ENCODE measurements at places on chromosomes 6 and 20.

- no peak for DNase-seq
Observed at GRCh38 chr6:13243033-13243432, 85.3 kb downstream of the TBC1D7 start.

GRCh38 chr6:144006736-144007477, 1.2 kb downstream of the PLAGL1 start:
- no peak for DNase-seq

DNA sequence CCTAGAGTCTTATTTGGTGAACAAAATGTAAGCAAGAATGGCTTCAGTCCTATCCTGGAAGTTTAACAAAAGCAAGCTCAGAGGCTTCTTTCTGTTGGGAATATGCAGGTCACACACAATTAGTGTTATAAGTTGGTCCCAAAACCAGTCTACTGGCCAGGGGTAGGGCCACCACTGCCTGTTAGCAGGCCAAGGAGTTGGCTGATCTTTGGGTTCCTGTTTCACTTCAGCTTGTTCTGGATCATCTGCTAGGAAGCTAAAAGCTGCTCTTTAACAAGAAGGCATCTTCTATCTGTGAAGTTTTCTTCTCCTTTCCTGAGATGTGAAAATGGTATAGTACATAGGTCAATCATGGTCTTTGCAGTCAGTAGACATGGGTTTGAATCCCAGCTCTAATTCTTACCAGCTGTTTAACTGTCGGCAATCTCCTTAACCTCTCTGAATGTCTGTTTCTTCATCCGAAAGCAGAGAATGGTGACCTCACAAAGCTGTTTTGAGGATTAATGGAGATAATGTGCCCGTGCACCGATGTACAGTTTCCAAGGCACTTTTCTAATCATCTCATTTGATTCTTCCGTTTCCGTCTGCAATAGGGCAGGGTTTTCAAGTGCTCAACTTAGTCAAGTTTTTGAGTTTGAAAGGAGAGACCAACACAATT, 271.2 kb upstream of the TAB2 start:
- DNase-seq: no peak

DNA sequence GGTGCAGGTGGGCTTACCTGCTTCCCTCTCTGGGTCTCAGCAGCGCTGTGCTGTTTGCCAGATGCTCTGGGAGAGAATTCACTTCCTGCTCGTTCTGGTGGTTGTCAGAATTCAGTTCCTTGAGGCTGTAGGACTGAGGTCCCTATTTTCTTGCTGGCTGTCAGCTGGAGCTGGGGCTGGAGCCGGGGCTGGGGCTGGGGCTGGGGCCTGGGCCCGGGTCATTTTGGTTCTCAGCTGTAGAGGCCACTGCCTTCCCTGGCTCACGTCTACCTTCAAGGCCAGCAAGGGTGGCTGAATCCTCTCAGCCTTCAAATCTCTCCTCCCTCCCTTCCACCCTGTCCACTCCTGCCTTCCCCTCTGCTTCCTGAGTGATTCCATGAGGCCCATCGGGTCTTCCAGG, 16.8 kb upstream of the PHACTR3 start:
- DNase-seq: no peak

GRCh38 chr6:104118274-104118673, 741.4 kb downstream of the HACE1 start:
- DNase-seq: no peak

DNA sequence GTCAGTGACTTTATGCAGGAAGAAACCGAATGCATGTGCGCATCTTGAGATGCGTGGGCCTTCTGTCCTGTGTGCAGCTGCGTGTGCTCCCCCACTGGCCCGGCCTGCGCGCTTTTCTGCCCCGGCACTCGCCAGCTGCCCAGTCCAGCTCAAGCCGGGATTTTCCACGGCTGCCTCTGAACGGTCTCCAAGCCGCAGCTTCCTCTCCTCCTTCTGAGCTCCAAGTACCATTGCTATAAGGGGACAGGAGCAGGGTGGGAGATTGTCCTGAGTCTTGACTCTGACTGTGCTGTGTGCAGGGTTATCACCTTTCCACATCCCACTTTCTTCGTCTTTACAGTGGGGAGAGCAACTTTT, 302.8 kb downstream of the THBS2 start:
- DNase-seq: no peak

- no peak for DNase-seq
Observed at GRCh38 chr20:9235518-9235917, 166.6 kb downstream of the PLCB4 start.

GRCh38 chr6:124879110-124879991, 82.9 kb upstream of the RNF217 start:
- DNase-seq: no peak

GRCh38 chr6:69622924-69623323, 173.9 kb downstream of the LMBRD1 start:
- no peak for DNase-seq

DNA sequence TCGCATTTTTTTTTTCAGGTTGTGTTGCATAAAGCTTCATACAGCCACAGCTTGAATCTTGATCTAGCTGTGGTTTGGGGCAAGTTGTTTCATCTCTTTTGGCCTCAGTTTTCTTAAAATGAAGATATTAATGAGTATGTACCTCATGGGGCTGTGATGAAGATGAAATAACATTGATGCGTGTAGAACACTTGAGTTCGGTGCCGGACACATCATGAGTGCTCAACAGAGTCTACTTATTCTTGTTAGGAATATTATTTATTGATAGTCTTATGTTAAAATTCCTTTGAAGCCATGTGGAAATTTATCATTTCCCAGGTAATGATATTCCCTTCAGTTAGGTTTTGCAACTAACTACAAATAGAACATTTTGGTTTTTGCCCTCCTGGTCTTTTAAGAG, 3.4 kb downstream of the PAQR8 start:
- DNase-seq: no peak

GRCh38 chr6:139335447-139336210, 38.8 kb downstream of the CITED2 start:
- DNase-seq: no peak

DNA sequence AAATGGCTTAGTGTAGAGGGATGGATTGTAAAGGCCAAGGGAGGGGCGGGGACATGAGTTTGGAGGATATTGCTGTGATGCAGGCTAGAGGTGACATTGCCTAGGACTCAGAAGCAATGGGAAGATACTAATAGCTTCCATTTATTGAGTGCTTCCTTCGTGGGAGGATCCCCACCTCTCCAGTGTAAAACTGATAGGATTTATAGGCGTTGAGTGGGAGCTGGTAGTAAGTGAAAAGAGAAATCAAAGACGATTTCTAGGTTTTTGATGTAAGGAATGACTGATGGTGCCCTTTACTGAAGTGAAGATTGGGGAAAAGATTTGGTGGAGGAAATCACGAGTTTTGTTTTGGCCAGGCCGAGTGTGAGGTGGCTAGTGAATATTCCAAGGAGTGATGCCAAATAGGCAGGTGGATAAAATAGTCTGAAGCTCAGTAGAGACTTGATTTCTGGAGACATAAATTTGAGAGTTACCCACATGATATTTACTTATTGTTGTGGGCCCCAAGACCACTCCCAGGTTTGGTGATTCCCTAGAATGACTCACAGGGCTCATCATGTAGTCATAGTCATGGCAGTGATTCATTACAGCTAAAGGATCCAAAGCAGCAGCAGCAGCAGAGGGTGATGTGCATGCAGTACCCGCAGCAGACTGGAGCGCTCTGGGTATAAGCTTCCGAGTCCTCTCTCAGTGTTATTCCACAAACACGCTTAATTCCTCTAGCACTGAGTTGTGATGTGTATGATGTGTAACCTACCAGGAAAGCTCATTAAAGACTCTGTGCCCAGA, 10.2 kb downstream of the RPRD1B start:
- DNase-seq: no peak

DNA sequence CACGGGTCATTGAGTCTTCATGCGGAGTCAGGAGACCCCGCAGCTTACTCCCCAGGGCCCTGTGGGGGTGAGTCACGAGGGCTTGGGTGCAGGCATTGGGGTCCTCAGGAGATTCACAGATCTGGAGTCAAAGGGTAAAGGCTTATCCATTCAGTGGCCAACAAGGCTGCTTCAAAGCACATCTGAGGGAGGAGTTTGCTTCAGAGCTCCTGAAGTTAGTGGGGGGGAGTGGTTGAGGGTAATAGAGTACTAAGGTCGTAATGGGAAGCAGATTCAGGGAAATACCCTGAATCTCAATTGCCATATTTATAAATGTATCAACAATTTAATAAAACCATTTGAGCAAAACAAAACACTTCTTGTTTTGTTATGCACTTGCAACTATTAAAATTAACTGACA, 37.3 kb downstream of the SH3BGRL2 start:
- DNase-seq: no peak

DNA sequence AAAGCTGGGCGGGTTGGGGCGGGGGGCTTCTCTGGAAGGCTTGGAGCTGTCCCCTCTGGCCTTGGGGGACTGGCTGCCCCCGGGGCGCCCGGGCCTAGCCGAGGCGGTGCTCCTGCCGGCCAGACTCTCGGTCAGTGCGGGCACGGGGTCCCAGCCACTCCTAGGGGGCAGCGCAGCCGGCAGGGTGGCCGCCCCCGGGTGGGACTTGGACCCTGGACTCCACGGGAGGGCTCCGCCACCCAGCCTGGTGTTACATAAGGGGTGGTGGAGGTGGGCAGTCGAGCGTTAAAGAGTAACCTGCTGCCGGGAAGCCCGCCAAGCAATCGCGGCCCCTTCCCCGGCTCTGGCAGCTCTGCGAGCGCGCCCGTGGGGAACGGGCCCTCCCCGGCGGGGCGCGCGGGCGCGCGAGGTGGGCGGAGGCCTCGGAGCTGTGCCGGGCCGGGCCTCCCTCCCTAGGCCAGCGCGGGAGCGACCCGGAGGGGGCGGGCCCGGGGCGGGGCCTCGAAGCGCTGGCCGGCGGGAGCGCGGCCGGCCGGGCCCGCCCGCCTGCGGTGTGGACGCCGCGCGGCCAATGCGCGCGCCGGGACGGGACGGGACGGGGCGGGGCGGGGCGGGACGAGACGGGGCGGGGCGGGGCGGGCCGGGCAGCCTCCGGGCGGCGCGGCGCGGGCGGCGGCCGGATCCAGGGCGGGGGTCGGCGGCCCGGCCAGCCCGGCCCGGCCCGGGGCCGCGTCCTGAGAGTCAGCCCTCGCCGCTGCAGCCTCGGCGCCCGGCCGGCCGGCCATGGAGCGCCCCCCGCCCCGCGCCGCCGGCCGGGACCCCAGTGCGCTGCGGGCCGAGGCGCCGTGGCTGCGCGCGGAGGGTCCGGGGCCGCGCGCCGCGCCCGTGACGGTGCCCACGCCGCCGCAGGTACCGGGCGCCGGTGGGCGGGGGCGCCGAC, at the start of gene SLC2A4RG:
Gene SLC2A4RG (plus strand): TSS at position 647 of the 940 bp plus-strand sequence. CDS start 137 bp downstream, at position 784.
- DNase-seq: no peak

- DNase-seq: no peak
Observed at GRCh38 chr20:63587256-63587655, 13.2 kb upstream of the HELZ2 start.

GRCh38 chr6:88244721-88245120, 78.6 kb upstream of the CNR1 start:
- no peak for DNase-seq

GRCh38 chr6:3226481-3227362, 731 bp downstream of the TUBB2B start:
- no peak for DNase-seq

GRCh38 chr6:142088858-142089216, 43.9 kb upstream of the GJE1 start:
- no peak for DNase-seq

GRCh38 chr20:34709831-34710567, 5.9 kb downstream of the TP53INP2 start:
- peak; percentile 74 for DNase-seq

DNA sequence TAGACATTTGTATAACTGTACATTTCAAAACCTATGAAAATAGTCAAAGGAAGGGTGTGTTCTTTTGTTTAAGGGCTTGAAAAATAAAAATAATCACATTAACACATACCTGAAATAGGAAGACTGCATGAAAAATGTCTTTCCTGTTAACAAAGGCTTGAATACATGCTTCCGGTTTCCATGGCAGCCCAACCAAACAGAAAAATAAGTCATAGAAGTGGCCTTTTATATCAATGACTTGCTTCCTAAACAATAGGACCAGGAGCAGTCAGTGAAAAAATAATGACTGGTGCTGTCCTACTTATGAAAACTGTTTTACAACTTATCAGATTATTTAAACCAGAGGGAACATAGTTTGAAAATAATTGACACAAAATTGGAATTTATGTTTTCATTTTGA, 412.6 kb upstream of the PLCB4 start:
- no peak for DNase-seq

DNA sequence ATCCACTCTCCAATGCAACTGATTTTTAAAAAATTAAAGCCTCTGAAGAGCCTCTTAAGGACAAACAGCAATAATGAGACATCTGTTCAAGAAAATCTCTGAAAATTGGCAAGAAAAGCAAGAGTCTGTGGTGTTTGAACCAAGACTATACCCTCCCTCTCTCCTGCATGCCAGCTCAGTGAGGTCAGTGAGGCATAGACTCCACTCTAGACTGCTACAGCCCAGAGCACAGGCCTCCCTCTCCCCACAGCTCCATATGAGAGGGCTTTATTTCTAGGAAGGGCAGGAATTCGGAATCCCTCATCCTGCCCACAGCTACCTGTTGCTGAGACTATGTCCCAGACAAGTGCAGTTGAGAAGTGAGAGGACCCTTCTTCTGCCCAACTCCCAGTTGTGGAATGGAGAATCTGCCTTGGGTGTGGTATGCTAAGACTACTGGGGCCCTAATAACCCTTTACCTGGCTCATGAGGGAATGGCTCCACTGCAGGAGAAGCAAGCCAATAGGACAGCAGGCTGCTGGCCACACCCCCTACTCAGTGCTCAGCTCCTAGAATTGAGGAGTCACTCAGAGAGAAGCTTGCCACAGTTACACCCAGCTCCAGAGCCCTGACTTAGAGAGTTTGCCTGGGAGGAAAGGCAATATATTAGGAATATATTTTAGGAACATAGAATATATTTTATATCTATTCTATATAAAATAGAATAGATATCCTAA, 22.7 kb upstream of the HLA-DQA1 start:
- DNase-seq: no peak

- DNase-seq: no peak
Observed at GRCh38 chr20:4982281-4982680, 19.0 kb downstream of the SLC23A2 start.

- DNase-seq: no peak
Observed at GRCh38 chr20:57530327-57530981, 5.5 kb upstream of the CTCFL start.

GRCh38 chr6:86820750-86821149, 116.6 kb upstream of the HTR1E start:
- no peak for DNase-seq

DNA sequence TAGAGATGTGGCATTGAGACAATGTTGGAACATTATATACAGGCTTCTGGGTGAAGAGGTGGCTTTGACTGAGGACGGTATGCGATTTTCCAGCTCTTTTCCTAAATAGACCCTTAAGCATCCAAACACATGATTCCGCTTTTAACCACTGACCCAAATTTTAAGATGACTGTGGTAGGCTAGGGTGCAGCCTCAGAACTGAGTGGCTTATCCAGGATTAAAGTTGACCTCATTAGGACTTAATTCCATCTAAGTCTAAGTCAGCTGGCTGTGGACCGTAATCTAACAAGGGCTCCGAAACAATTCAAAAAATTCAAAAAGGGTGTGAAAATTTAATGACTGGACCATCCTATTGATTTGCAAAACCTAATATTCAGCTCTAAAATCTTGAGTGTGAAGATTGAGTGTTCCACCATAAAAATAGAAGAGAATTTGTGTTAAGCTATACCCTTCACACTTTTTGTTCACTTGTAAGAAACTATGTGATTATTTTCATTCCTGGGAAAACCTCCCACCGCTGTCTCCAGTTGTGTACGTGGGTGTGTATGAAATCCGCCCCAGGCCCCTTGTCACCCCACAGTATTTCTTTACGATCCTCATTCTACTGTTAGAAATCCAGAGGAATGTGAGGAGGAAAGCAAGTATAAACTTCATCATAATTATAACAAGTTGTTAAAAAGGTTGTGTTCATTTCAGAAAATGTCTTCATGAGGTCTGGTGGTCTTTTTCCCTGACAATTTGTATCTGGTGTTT, 2.7 kb downstream of the PCMTD2 start:
- DNase-seq: no peak

Measured in head of caudate nucleus (tissue), 42 donors.